ENCODE measurements at places on chromosomes 7 and 10.

DNA sequence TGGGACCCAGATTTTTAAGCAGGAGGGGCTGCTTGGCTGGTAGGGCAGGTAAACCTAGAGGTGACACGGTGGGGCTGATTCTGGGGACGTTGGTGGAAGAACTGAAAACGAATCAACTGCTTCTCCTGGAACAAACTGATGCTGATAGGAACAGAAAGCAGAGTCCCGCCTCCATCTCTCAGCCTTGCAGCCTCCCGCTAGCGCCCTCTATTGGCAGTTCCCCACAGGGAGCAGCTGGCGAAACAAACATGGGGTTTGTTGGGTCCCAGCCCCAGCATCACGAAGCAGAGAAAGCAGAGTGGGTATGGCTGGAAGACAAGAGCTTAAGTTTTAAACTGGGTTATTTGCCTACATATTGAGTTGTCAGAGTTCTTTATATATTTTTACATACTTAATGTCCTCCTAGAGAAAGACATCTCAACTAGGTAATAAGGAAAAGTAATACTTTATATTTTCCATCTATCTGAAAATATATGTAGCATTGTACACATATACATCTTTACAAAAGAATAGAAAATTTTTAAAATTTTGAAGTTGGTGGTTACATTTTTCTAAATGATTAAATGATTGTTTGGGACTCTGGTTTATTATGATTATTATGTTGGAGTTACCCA lies 42.3 kb upstream of the FOXI2 start:
- DNase-seq = peak; percentile 96

- DNase-seq = no peak
These were observed 17.9 kb downstream of the JCAD start for GRCh38 chr10:30041196-30042105.

GRCh38 chr7:95199779-95200558 lies 124.4 kb downstream of the PON1 start:
- peak; percentile 67 for DNase-seq

- no peak for DNase-seq
These were observed 6.5 kb downstream of the STAMBPL1 start for GRCh38 chr10:88886557-88886956.

DNA sequence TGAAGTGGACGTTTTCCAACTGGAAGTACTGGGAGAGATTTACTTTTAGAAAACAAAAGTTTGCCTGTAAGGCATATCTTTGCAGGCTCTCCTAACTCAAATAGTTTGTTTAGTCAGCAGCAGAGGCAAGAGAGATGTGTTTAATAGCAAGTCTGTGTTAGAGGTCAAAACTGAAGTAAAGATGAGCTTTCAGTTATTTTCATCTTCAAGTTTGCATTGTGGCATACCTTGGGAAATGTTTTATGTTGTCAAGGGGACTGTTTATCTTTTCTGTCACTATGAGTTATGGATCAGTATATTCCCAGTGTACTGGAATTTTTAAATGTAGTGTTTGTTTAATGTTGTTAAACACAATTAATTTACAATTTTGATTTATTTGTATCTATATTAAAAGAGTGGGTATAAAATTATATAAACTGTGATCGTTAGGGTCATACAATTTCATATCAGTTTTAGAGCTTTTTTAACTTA lies 169.7 kb upstream of the PPP1R3A start:
- no peak for DNase-seq

- DNase-seq = peak; percentile 97
These were observed 21.4 kb downstream of the GPR146 start for GRCh38 chr7:1065585-1066241.

DNA sequence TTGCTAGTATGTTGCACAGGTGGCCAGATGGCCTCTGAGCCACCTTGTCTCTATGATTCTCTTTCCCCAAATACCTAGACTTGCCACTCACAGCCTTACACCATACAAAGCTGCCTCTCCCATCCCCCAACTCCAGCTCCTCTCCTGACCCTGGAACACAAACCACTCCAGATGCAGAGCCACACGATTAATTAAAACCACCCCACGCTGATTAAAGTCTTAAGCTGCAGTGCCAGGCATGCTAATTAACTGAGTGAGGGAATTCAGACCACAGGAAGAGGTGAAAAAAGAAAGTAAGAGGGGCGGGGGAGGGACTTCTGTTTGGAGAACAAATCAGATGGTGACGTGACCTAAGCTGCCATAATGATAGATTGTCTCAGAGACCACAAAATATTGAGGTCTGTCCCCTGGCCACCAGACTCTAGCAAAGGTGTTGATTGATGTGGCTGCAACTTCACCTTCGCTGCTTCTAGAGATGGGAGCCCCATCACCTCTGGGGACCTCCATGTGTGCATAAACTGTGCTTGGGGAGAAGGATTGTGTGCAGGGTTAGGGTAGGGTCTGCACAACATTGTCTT lies 331.3 kb downstream of the PLXNA4 start:
- no peak for DNase-seq

DNA sequence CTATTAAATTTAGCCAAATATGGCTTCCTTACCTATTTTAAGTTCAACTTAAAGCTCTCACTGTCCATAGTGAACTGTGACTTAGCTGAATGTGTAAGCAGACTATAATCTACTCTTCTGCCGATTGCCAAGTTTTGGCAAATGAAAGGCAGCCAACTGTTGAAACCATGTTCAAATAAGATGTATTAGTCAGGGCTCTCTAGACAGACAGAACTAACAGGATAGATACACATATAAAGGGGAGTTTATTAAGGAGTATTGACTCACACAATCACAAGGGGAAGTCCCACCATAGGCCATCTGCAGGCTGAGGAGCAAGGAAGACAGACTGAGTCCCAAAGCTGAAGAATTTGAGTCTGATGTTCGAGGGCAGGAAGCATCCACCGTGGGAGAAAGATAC lies 837.7 kb upstream of the AUTS2 start:
- DNase-seq = no peak

DNA sequence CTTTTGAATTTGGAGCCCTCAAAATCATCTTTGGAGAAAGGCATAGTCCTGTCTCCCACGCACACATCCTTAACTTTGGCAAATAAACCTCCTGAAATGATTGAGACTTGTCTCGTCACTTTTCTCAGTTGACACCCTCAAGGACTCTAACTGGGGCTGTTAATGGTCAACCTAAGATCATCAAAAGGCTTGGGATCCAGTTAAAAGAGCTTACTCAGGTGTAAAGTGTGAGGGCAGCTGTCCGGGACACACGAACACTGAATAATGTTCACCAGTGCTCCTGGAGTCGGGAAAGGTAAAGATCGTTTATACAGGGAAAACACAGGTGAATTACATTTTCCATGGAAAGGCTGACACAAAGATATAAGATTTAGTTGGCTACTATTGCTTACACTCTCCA lies 84.7 kb downstream of the PAXIP1 start:
- no peak for DNase-seq

GRCh38 chr7:7563269-7563668 lies 3.4 kb upstream of the MIOS start:
- DNase-seq = no peak

All from endodermal cell (in vitro differentiated cells).